ENCODE measurements at places on chromosomes 4 and X.

GRCh38 chrX:17643528-17643927 lies 93.8 kb upstream of the SCML1 start:
- no peak for DNase-seq

- no peak for DNase-seq
These were observed 25.3 kb downstream of the HOPX start for GRCh38 chr4:56655627-56656345.

DNA sequence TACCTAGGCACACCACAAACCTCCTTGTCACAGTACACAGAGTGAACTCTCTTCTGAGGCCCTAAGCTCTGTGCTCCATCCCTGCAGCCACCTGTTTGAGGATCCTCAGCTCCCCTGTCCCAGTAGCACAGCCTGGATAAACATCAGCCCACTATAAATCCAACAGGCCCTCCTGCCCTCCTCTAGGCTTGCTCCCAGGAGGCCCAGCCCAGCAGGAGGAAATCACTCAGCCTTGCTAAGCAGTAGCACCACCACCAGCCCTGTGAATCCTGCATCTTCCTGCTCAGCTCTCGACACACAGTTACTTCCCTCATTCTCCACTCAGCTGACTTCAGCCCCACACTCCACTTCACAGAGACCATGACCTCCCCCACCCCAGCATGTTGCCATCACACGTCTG lies 273.9 kb downstream of the BCOR start:
- no peak for DNase-seq

DNA sequence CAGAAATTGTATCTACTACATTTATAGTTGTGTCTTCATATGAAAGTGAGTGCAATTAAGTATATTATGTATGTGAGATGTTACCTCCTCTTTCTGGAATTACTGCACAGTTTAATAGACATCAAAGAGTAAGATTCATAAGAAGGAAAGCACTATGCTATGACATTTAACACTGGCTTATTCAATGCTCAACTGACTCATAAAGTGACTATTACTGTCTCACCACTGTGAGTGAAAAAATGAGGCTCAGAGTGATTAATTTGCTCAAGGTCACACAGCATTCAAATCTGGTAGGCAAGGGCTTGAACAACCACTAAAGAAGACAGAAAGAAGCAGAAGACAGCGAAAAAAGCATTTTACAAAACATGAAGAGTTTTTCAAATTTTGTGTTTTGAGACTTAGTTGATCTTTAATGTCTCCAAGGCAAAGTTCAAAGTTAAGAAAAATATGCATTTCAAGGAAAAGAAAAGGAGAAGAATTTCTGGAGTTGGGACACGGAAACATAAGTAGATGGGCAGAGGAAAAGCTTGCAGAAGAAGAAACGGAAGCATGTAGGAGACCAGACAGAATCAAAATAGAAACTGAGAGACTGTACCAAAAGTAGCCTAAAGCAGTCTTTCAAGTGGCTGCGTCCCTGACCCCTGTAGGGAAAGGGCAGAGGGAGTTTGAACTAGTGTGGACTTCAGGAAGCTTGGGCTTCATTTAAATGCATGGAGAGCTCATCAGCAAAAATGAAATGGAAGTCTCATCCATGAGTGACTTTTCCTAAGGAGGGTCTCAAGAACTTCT lies 66.3 kb downstream of the KCNIP4 start:
- DNase-seq: no peak

GRCh38 chr4:151408630-151409469 lies at the start of gene FHIP1A:
TSS of gene FHIP1A (plus strand) at chr4:151409176. CDS start at chr4:151566260, 157,084 bp downstream.
- DNase-seq: peak; percentile 82

- DNase-seq: no peak
These were observed 21.5 kb downstream of the WDFY3 start for GRCh38 chr4:84944947-84945346.

GRCh38 chrX:106300656-106301055 lies 132.6 kb downstream of the PWWP3B start:
- DNase-seq: no peak

GRCh38 chr4:169243825-169244609 lies 26.7 kb downstream of the SH3RF1 start:
- no peak for DNase-seq

DNA sequence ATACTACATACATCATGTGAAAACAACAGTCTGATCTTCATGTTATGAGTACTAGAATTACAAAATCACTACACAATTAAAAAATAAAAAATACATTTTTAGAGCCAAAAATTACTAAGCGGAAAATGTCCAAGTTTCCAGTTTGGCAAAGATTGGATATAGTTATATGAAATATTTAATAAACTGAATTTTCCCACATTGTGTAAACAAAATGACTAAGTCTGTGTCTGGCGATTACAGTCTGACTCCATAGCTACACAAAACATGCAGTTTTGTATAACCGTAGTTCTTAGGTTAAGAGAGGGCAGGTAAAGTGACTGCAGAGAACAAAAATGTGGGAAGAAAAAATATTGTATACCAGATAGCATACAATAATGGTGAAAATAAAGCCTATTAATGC lies 59.2 kb upstream of the TMEM47 start:
- DNase-seq: no peak

DNA sequence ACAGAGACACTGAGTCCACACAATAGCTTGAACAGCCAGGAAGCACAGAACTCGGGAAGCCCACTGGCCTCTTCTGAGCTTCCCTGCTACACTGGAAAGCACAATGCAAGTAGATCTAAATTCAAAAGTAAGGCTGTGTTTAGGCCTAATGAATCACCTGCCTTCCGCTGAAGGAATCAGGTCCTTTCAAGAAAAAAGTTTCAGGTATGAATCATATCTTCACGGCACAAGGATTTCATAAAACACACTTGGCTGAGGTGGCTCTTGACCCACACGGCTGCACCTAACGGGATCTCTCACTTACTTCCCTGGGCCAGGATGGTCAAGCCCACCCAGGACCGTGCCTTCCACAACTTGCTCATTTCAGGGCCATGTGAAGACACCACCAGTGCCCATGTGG lies 59.3 kb downstream of the IRF2 start:
- DNase-seq: no peak

DNA sequence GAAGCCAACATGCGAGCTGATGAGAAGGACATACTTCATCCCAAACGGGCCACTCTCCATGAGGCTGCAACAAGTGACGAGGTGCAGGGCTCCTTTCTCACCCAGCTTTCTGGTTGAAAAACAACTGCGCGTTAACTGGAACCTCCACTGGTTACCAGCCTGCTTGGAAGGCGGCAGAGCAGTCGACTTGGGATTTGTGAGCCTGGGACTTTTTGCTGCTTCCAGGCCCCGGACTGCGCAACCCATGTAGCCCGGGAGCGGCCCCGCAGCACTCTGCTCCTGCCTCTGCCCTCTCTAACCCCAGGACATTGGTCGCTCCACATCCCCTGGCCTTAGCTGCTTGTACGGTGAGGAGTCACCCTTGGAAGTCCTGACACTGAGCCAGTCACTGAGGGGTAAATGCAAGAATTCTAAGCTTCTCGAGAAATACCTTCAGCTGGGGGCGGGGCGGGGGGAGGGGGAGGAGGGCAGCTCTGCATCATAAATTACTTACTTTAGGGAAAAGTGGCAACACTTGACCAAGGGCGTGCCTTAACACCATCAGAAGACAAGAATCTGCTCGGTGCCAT lies 72.7 kb downstream of the MTMR1 start:
- DNase-seq: no peak

GRCh38 chr4:105276361-105277104 lies 129.9 kb downstream of the TET2 start:
- DNase-seq: no peak

DNA sequence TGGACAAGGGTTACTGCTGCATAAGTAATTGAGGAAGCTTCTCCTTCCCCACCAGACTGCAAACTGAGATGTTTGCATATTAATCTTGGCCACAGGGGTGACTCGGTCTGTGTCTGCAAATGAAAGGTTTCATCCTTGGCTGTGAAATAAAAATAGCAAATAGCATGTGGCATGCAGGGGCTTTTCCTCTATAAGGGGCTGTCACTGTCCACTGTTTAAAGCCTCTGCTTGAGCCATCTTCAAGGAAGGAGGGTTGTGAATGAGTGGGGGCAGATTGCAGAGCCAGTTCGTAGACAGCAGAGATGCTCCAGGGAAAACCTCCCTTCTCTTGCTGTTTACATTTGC lies 33.3 kb downstream of the TMSB4X start:
- DNase-seq: no peak

GRCh38 chrX:72475338-72475737 lies 97.3 kb downstream of the HDAC8 start:
- no peak for DNase-seq

- no peak for DNase-seq
These were observed 27.6 kb upstream of the CFAP299 start for GRCh38 chr4:80307774-80308465.

DNA sequence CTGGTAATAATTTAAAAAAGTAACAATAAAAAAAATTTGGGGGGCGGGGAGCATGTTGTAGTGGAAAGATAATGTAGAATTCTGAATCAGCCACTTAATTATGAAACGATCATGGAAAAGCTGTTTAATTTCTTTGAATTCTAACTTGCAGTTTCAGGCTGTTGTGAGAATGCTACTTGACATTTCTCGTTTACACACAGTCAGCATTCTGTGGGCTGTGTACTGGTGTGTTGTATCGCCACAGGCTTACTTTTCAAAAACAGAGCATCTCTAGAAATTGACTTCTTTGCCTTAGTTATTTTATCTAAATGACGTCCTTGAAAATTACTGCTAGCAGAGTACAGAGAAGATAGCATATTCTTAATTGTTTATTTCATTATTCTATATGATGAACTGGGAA lies 350.4 kb downstream of the FSTL5 start:
- no peak for DNase-seq

- no peak for DNase-seq
These were observed 96.3 kb downstream of the TMA16 start for GRCh38 chr4:163590619-163591264.

DNA sequence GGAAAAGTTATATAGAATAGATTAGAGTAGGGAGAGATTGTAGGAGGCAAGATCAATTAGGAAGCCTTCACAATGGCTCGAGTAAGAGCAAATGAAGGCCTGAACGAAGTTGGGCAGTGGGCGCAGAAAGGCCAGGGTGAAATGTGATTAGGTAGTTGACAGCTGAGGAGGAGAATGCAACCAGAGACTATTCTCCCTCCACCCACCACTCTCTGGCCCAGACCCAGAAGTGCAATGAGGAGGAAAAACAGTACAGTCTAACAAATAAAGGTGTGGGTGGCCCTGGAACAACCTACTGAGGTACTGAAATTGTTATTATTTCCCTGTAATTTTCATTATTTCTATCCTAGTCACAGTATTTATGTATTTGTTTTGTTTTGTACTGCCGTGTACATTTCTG lies 176.7 kb downstream of the SLC39A8 start:
- DNase-seq: no peak

- no peak for DNase-seq
These were observed 493.3 kb downstream of the FAT4 start for GRCh38 chr4:125808022-125808421.

DNA sequence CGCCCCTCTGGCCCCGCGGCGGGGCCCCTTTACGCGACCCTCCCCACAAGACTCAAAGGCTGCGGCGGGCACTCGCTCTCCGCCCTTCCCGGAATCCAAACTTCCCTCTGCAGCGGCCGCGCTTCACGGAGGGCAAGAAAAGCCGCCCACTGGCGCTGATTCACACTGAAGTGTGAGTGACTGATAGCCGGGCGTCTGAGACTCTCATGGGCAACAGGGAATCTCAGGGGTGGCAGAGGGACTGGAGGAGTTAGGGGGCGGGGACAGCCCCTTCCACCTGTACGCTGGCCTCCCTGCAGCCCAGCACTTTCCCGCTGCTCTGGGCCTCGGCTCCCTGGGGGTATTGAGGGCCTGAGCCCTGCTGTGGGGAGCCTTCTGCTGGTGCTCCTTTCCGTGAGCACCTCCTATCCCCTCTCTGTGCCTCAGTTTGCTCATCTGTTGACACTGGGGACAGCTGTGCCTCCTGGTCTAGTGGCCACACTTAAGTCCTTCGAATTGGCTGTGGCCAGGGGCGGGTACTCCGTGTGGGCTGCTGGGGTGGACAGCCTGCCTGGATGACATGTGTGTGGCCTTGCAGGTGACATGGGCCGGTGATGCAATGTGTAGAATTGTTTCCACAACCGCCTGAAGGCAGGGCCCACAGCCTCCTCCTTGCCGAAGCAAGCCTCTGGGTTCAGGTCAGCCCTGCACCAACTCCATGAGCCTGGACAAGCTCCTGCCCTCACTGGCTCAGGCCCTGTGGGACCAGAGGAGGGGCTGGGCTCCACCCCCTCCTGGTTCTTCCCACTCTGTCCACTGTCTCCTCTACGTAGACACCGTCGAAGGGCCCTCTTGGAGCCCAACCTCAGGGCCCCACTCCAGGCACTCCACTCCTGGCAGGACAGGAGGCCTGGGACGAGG lies 951 bp downstream of the SH3BP2 start:
- DNase-seq: peak; percentile 77

DNA sequence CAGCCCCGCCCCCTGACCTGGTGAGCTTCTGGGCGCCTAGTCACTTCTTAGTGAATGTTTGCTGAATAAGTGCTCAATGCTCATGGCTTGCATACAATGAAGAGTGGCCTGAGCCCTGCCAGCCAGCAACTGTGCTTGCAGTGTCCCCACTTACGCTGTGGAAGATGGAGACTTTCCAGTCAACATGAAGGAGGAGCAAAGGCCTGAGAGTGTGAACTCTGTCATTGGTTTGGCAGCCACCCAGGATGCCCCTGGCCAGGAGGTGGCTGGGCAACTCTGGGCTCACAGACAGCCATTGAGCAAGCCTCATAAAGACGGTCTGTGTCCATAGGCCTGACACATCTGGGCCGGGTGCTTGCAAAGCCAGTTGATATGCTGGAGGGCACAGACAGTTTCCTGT lies 72.1 kb upstream of the MAMLD1 start:
- peak; percentile 53 for DNase-seq

GRCh38 chr4:180665994-180666824 lies 1577.0 kb upstream of the TENM3 start:
- no peak for DNase-seq

DNA sequence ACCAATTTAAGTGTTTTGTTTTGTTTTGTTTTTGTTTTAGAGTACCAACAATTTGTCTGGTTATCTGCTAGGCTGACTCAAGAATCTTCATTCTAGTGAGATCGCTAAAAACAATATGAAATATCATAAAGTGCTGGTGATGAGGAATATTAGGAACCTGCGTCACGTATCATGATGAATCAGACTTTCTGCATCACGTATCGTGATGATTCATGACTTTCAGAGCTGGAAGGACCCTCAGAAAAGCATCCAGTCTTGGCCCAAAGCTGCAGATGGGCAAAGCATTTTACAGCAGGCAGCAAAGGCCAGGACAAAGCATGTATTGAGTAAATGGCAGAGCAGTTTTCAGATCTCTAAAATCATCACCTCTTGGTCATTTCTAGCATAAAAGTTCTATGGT lies 278.0 kb upstream of the BOD1L1 start:
- no peak for DNase-seq

GRCh38 chrX:69216446-69216845 lies 51.2 kb upstream of the PJA1 start:
- DNase-seq: no peak

- no peak for DNase-seq
These were observed 39.2 kb upstream of the MSX1 start for GRCh38 chr4:4820261-4820660.

Data from coronary artery (tissue), 2 donors.